ENCODE measurements at places on chromosomes 6 and 20. TPM values are rescaled to one million over a fixed set of nuclear protein-coding genes. Genes with fewer than 3 reads are reported as not detected.

GRCh38 chr6:111485342-111485741, 2.3 kb upstream of the REV3L start:
- DNase-seq = no peak

DNA sequence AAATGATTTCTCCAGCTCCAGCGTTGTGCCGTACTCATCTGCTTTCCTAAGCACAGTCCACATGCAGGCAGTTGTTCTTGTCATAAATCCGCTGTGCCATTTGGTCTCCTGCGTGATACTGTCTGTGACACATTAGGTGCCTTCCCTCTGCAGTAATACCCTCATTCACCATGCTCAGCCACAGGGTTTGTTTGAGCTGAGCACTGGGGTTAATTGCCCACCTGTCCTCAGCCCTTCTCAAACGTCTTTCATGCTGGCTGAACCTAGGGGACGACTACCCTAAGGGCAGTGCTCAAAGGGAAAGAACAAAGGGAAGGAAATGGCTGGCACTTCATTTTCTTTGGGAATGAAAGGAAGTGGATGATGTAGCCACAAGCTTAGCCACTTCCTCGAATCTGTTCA, 64.2 kb upstream of the MYLIP start:
- DNase-seq = no peak

- no peak for DNase-seq
Observed at GRCh38 chr6:18962361-18962905, 575.3 kb downstream of the RNF144B start.

DNA sequence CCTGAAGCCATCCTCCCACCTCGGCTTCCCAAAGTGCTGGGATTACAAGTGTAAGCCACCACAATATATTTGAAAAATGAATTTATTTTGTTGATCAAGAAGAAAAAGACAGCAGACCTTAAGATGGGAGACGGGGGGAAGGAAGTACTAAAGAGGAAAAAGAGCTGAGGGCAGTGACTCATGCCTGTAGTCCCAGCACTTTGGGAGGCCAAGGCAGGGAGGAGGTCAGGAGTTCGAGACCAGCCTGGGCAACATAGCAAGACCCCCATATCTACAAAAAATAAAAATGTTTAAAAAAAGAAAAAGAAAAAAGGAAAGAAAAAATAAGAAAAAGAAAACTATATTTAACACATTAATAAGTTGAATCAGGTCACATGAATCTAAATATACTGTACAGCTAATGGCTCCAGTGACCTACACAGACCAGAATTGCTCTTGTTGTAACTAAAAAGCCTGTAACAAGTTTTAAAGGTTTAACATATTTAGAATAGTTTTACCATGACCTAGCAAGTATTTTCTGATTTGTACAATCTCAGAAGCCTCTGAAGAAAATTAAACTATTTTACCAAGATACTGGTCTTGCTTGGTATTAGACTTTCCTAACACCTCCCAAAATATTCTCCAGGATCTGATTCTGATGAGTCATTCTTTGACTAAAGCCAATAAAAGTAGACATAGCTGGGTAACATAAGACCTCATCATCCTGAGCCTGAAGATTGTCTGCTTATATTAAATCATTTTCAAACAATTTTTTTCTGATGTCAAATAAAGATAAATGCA, 4.3 kb upstream of the AKIRIN2 start:
- DNase-seq = no peak

DNA sequence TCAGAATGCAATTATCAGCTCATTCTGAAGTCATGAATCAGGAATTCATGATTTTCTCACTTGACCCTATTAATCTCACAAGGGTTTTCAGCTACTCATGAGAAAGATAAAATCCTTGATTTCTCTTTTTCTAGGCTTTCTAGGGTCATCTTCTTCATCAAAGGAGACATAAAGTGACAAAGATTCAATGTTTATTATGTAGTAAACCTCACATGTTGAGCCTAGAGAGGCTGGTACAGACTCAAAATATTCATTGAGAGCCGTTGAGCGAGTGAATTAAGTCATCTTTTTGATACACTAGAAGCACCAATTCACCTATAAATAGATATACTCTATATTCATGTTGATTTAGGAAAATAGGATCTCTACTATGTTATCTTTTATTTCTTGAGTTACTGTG, 104.8 kb upstream of the TRAF3IP2 start:
- DNase-seq = no peak

ADGRF4 gene
- total RNA-seq = not detected

DNA sequence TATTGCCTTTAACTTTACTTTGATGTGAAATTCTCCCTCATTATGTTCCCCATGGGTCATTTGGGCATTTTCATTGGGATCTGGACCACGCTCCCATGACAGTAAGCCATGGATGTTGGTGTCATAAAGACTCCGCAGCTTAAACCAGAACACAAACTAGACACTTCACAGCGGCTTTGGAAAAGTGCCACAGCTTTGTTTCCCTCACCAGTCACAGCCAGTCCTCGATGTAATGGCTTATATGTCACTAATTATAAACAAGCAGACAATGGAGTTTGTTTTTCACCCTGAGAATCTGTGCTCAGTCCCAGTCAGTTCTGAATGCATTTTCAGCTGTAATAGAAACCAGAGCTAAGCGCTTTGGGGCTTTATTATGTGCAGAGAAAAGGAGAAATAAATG, 23.2 kb upstream of the DAAM2 start:
- no peak for DNase-seq

TRAPPC3L gene
- total RNA-seq = 0.08 TPM

- no peak for DNase-seq
Observed at GRCh38 chr20:41782730-41783406, 164.7 kb upstream of the CHD6 start.

RIPOR3 gene
- total RNA-seq = 90.3 TPM

MDFI gene
- 0.50 TPM for total RNA-seq

- DNase-seq = no peak
Observed at GRCh38 chr6:116938305-116938704, 61.3 kb downstream of the RFX6 start.

HCRTR2 gene
- not detected for total RNA-seq

SIRPD gene
- total RNA-seq = not detected

GRCh38 chr20:15949391-15949790, 623.9 kb downstream of the KIF16B start:
- no peak for DNase-seq

DNA sequence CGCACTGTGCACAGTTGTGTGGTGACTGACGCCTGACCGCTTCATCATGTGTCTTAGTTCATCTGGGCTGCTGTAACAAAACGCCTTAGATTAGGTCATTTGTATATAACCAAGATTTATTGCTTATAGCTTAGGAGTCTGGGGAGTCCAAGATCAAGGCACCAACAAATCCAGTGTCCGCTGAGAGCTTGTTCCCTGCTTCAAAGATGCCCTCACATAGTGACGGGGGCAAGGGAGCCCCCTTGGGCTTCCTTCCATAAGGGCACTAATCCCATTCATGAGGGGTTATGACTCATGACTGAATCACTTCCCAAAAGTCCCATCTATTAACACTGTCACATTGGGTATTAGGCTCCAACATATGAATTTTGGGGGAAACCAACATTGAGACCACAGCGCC, 34.6 kb downstream of the CYP24A1 start:
- no peak for DNase-seq

DNA sequence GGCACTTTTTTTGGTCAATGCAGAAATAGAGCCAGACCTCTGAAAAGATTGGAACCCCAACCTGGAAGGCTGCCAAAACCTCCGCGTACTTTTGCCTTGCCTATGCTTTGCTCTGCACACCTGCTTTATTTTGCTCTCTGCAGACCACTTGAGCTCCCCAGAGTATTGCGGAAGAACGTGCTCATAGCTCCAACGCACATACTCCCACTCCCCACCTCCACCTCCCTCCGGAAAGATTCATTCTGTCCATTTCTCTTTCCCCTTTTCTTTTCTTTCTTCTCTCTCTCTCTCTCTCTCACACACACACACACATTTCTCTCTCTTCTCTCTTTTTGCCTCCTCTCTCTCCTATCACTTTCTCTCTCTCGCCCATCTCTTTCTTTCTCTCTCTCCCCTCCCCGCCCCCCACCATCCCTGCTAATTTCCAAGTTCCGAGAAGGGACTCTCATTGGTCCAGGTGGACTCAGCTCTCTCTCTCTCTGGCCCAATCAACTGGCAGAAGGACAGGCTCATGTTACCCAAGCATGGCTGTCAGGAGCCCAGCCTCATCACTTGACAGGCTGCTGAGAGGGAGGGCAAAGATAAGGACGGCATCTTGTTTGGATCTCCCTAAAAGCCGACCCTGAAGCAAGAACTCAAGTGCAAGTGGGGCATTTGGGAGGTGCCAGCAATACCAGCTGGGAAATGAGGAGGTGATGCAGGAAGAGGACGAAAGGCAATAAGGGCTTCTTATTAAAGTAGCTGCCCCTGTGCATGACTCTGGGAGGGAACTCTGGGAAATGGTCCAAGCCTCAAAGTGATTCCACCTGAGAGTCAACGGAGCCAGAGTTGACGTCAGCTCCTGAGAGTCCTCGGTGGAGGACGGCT, 246.1 kb downstream of the LY86 start:
- no peak for DNase-seq

GLP1R gene
- total RNA-seq = not detected

TRAM2 gene
- 17.5 TPM for total RNA-seq

TFB1M gene
- total RNA-seq = 15.4 TPM

DNA sequence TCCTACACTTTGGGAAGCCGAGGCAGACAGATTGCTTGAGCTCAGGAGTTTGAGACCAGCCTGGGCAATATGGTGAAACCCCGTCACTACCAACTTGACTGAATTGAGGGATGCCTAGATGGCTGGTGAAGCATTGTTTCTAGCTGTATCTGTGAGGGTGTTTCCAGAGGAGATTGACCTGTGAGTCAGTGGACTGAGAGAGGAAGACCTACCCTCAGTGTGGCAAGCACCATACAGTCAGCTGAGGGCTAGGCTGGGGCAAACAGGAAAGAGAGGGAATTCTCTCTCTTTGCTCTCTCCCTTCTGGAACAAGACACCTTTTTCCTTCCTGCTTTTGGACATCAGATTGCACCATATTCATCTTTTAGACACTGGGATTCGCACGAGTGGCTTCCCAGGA, 3.7 kb upstream of the ZUP1 start:
- no peak for DNase-seq

- DNase-seq = no peak
Observed at GRCh38 chr6:168088161-168089053, 9.4 kb upstream of the FRMD1 start.
